SW 1271 (cell line): ENCODE measurements at places on chromosomes 4 and X.

DNA sequence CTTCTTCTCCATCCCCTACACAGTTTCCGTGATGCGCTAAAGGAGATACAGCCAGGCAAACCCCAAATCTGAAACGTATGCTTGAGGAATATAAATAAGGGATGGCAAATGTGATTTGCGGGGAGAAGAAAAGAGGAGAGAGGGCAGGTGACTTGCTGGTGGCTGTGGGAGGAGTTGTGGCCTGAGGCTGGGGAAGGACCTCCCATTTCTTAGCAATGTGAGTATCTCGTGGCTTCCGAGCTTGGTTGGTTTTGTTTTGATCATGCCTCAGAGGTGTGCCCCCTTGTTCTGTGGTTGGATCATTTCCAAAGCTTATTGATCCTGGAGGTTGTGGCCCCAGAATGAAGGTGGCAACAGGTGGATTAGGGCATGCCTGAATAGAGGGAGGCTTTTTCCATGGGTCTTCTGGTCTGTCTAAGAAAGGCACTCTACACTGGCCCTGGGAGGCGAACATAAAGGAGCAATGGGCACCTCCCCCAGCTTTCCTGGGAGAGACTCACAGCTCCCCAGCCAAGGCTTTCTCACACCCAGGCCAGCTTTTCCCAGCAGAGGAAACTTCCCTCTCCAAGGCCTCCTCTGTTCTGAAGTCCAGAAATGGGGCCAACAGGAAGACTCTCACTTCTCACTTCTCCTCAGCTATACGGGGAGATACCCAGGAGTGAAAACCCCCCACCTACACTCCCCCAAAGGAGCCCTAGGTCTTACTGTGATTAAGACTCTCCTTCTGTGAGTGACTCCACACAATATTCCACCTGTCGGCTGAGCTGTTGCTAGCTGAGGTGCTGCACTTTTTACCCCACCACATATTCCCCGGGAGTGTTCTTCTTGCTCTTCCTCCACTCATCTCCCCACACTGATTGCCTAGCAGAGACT, 40.0 kb downstream of the C4orf51 start:
- DNase-seq = no peak

GRCh38 chr4:1010395-1011021, 918 bp upstream of the FGFRL1 start:
- no peak for DNase-seq

DNA sequence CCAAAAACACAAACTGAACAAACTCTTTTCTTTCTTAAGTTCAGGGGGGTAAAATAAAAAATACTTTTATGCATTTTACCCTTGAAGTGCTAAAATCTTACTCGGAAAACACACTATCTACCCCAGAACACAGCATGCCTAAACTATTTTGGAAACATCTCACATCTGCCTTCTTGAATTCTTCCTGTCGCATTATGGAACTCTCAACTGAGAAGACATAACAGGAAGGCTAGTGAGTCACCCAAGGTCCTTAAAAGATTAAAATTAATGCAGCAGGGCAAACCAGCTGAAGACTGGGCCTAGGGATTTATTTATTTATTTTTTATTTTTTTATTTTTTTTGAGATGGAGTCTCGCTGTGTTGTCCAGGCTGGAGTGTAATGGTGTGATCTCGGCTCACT, 208.2 kb downstream of the APBB2 start:
- no peak for DNase-seq

GRCh38 chr4:102599455-102599854, 98.3 kb downstream of the NFKB1 start:
- no peak for DNase-seq

DNA sequence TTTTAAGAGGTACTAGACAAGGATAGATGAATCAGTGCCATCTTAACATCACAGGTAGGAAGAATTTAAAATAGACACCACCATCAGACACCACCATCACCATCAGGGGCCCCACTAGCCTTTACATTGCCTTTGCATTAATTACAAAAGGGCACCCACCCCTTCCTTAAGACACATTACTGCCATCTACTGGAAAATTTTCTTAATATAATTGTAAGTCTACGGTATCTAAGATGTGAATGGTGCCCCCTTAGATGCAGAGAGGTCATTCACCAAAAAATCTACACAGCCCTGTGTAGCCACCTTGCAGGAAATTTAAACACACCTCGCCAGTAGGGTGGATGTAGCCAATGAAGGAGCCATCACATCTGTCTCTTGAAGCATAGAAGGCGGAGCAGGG, 184.1 kb downstream of the MID1IP1 start:
- DNase-seq = no peak

DNA sequence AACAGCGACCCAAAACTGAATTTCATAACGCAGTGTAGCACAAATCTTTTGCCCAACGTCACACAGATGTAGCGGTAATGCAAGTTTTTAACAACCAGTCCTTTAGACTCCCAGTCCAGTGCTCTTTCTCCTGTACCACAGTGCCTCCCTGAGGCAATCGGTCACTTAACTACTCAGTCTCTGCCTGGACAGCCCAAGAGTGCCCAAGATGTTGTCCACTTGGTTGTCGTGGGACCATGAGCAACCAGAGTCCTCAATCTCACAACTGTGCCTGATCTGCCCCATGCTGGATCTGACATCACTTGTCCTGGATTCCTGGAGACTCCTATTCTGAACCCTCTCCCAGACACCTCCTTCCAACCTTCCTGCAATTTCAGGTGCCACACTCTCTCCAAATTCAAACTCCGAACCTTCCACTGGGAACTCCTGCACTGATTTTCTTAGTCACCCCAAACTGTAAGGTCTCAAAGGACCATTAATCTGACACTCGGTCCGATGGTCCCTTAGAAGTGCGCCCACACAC, 702 bp downstream of the MMGT1 start:
- peak; percentile 43 for DNase-seq

DNA sequence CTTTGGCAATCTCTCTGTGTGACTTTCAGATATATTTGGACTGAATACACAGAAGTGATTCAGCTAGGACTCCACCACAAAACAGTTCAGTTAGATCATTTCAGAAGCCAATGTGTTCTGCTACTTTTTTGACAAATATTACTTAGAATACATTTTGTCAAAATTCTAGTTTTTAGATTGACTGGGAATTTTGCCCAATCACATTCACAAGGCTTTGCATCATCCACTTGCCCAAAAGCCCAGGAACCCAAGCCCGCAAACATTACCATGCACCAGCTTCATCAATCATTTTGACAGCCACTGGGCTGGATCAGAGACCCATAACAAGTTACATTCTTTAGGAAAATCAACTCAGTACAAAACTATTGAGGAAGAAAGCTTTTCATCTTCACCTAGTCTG, 256.6 kb upstream of the NDST3 start:
- DNase-seq = no peak

GRCh38 chr4:59994118-59994517, 1206.0 kb upstream of the ADGRL3 start:
- DNase-seq = no peak

DNA sequence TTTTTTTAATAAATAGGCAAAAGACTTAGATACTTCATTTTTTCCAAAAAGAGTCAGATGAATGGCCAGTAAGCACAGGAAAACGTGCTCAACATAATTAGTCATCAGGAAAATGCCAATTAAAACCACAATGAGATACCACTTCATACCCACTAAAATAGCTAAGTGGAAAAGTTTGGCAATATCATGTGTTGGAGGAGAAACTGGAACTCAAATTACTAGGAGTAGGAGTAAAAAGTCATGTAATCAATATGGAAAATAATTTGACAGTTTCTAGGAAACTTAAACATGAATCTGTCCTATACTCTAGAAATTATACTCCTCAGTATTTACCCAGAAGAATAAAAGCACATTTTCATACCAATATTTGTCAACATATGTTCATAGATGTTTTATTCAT, 449.8 kb downstream of the INPP4B start:
- peak; percentile 2 for DNase-seq

DNA sequence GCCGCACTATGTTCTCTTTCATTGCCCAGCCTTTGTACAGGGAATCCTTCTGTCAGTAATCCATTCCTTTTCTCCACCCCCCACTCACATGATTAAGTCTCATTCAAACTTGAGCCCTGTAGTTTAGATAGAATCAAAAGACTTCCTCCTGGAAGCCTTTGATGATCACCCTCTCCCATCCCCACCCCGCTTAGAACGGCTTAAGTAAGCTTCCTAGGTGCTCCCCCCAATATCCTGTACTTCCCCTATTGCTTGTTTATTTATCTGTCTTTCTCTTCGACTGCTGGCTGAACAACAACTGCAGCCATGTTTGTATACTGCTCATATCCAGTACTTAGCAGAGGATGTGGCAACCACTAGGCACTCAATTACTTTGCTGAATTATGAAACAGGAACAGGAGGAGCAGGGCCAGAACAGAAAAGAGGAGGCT, 38.5 kb upstream of the GPC3 start:
- no peak for DNase-seq

DNA sequence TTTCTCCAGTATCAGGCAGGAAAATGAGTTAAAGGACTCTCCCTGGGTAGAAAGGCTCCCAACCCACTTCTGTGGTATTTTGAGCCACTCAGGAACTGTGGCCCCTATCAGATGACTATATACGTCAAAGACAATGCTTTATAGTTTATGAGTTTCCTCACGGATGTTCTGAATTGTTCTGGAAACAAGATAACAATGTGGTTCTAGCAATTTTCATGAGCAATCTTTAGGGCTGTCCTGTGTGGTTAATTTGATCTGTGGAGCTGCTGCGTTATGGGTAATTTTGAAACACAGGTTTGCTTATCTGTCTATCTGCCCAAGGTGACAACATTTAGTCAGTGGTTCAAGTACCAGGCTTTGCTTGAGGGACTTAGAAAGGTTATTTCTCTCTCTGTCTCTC, 46.7 kb upstream of the IL2 start:
- DNase-seq = no peak

- DNase-seq = no peak
These were observed 63.0 kb downstream of the HADH start for GRCh38 chr4:108052558-108053120.
